ENCODE measurements at places on chromosomes 7 and 10. TPM values are rescaled to one million over a fixed set of nuclear protein-coding genes. Genes with fewer than 3 reads are reported as not detected.

STOX1 gene
- total RNA-seq, result 0.15 TPM

HOXA5 gene
- total RNA-seq, result not detected

DNA sequence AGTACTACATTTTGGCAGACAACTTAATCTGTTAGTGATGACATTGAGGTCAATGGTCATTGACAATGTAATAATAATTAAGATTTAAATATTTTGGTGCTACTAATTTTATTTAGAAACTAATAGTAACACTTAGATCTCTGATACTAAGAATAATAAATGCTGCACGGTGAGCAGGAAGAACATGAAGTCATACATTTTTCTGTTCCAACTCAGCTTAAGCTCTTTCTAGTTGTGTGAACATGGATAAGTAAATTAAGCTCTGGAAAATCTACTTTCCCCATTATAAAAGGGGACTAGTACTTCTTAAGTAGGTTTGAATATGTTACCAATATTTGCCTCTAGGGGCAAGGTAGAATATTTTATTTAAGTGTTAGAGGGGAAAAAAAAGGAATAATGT is 65.9 kb upstream of the MEOX2 start:
- DNase-seq, result no peak

- DNase-seq, result no peak
Measured at GRCh38 chr10:34742456-34742855, 72.6 kb downstream of the PARD3 start.

- no peak for DNase-seq
Measured at GRCh38 chr10:91201213-91201996, 19.1 kb upstream of the PCGF5 start.

DNA sequence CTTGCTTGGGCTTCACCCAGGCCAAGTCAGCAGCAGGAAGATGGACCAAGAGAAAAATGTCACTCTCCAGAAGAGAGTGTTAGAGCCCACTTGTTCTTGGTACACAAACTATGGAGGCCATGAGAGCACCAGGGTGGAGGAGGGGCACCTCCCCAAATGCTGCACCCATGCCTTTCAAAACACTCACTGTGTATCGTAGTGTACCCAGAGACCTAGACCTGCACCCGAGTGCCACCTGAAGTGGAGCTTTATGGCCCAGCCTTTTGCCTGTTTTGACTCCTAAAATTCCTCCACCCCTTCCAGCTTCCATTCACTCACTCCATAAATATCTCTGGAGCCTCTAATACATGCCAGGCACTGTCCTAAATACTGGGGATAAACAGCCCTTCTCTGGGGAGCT is 5.0 kb downstream of the SFTPD start:
- no peak for DNase-seq

GRCh38 chr7:28078036-28078901 is 102.3 kb downstream of the JAZF1 start:
- DNase-seq, result peak; percentile 39

GRCh38 chr7:128883622-128884448 is 21.2 kb downstream of the ATP6V1F start:
- DNase-seq, result peak; percentile 91

GRCh38 chr10:58921421-58921855 is 255.0 kb upstream of the PHYHIPL start:
- no peak for DNase-seq
